ENCODE measurements at places on chromosomes 6 and 20.

GRCh38 chr20:48738399-48739304 lies 89.1 kb downstream of the PREX1 start:
- no peak for DNase-seq

DNA sequence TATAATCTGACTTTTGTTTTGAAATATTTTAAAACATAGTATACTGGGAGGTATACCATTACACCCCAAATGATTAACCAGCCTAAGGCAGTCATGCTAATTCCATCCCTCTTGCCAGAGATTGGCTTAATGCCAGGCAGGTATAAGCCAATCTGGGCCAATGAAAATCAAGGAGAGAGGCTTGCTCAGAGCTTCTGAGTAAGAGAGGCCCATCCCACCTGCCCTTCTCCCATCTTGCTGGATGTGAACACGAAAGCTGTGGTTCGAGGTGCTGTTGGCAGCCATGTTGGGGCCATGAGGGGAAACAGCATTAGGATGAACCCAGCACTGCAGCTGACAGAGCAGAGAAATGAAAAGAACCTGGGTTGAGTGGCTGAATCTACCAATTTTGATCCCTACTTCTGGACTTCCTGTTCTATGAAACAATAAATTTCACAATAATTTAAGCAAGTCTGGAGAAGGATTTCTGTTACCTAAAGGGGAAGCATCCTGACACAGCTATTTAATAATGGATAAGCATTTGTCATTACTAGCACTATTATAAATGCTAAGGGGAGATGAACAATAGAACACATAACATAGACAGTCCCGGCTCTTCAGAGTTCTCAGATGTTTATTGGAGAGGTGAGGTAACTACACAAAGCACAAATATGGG lies 152.3 kb downstream of the CDC5L start:
- DNase-seq: no peak

GRCh38 chr6:71810880-71811279 lies 75.5 kb upstream of the RIMS1 start:
- no peak for DNase-seq

GRCh38 chr20:38227420-38228360 lies 32.8 kb downstream of the KIAA1755 start:
- DNase-seq: no peak

GRCh38 chr6:163318071-163318786 lies 96.3 kb upstream of the QKI start:
- DNase-seq: no peak

GRCh38 chr6:72832271-72832670 lies 210.4 kb downstream of the KCNQ5 start:
- no peak for DNase-seq

DNA sequence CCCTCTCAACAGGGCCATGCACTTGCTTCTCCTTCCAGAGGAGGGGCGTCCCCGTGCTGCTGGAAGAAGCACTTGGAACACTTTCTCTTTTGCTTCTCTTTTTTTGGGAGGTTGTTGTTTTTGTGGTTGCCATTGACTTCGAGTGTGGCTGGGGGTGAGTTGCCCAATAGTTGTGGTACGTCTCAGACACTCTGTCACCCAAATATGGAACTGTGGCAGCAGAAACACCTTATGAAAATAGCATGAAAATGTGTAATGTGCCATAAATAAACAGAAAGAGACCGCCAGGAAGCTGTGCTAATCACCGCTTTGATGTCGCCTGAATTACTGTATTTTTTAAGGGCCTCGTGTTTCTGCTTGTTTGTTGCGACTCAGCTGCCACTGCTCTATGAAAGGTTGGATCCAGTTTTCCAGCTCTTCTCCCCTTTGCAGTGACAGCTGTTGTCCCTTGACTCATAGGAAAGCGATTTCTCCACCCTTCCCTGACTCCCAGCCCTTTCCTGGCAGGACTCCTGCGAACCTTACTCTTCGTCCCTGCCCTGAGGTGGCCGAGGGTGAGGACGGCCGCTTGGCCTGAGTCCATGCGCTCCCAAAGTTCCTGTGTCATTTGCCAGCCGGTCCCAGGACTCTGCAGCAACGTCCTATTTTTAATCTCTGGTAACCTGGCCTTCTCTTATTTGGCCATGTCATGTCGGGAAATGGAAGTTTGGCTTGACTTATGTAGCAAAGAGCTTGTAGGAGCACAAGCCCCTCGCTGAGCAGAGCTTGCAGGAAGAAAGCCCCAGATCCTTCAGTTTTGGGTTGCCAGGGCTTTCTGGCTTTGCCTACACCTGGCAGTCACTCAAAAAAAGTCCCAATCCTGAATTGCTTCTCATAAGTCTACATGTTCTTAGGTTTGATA lies 694.6 kb downstream of the QKI start:
- no peak for DNase-seq

- DNase-seq: peak; percentile 9
These were observed 74.1 kb downstream of the LAMA4 start for GRCh38 chr6:112180095-112180820.

- no peak for DNase-seq
These were observed 165.0 kb upstream of the TAB2 start for GRCh38 chr6:149152521-149152920.

DNA sequence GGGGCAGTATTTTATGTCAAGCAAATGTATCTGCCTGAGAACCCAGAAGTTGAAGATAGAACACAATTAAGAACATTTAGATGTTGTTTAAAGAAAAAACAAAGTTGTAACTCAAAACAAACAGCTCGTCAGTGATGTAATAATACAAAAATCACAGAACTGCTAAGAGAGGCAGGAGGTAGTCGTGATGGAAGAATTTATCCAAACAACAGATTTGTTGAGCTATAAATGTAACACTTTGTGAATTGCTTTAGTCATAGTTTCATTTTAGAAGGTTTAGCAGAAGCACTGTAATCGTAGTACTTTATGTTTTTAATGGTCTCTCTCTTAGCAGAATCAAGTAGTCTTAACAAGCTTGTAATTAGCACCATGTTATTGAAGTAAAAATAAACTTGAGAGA lies 73.6 kb downstream of the SCAF8 start:
- DNase-seq: no peak

DNA sequence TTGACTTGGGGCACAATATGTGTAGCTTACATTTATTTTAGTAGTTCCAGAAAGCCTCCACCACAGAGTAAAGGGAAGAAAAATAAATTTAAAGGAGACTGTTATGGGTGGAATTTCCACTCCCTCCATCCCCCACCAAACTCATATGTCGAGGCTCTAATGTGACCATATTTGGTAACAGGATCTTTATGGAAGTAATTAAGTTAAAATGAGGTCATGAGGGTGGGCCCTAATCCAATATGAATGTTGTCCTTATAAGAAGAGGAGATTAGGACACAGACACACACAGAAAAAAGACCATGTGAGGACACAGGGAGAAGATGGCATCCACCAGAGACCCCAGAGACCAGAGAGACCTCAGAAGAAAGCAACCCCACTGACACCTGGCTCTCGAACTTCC lies 189.7 kb downstream of the EDN1 start:
- DNase-seq: no peak

DNA sequence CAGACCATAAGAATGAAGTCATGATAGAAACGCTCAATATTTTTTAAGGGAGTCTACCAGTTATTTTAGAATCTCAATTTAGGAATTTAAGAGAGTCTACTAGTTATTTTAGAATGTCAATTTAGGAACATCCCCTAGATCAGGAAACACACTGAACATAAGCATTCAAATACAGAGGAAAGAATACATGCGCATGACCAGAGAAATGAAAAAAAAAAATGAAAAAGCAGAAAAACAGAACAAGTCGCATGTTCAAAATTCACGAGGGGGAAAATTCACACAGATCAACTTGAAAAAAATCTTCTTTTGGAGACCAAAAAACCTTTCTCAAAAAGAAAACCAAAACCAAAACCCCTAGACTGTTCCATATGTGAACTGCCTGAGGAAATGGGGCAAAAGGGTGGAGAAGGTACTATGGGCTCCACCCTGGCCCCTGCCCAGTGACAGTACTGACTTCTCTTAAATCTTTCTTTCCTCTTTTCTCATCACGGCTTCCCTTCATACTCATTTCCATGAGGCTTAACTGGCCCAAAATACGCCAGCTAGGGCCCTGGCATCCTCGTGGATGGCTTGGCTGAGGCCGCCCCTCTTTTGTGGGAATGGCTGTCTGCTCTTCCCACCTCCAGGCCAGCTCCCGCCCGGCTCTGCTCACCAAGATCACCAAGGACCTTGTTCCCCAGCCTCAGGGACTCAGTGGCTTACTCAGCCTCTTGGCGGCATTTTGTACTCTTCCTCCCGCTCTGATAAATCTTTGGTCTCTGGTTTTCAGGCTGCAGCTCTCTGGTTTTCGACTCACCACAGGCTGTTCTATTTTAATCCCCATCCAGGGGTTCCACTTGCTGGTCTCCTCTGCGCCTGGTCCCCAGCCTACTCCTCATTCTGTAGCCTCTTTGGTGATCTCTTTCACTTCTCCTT lies 11.2 kb downstream of the ZBTB2 start:
- peak; percentile 32 for DNase-seq

- DNase-seq: no peak
These were observed 87.0 kb upstream of the BMP2 start for GRCh38 chr20:6680441-6680840.

- DNase-seq: no peak
These were observed 486.1 kb upstream of the BTBD3 start for GRCh38 chr20:11431621-11432020.

DNA sequence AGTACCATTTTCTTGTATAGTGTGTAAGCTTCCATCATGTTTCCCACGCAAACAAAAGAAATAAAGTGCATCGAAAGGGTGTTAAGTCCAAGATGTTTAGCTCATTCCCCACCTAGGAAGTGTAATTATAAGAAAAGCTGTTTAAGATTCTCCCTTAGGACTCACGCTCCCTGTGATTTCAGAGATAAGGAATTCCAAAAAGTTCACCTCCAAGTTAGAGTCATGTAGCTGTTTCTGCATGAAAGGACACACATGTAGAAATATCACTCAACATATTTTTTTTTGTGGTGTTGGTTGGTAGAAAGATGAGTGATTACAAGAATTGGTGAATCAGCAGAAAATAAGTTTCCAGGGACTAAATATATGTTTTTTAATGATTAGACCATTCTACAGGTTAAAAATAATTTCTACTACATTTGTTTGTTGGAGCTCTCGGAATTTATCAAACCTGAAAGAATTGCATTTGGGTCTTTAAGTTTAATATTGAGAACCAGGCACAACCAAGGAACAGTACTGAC lies 10.4 kb downstream of the OPN5 start:
- DNase-seq: no peak

DNA sequence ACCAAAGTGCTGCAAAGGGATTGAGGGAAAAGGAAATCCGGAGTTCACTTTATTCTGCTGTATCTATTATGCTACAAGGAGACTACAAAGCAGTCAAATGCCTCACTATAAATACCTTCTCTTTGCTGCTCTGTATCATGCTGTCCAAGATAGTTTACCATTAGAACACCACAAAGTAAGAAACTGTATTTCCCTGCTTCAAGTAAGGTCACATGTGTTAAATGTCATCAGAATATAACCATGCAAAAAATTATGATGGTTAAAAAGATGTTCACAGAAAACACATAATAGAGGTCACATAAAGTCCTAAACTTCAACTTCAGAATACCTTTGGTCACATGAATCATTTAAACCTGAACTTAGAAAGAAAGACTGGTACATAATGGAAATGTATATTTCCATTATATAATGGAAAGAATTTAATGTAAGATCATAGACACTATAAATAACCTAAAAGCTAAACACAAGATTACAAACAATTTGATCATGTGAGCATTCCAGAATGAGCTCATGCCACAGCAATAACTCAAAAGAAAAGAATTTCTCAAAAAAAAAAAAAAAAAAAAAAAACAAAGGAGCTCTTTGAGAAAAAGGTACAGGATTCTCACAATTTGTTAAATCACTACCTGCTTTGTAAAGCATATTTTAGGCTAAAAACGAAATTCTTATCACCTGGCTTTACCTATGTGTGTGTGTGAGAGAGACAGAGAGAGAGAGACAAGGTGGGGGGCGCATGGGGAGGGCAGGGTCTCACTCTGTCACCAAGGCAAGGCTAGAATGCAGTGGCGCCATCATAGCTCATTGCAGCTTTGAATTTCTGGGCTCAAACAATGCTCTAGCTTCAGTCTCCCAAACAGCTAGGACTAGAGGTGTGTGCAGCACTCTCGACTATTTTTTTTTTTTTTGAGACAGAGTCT lies 58.7 kb downstream of the KIF13A start:
- DNase-seq: no peak

DNA sequence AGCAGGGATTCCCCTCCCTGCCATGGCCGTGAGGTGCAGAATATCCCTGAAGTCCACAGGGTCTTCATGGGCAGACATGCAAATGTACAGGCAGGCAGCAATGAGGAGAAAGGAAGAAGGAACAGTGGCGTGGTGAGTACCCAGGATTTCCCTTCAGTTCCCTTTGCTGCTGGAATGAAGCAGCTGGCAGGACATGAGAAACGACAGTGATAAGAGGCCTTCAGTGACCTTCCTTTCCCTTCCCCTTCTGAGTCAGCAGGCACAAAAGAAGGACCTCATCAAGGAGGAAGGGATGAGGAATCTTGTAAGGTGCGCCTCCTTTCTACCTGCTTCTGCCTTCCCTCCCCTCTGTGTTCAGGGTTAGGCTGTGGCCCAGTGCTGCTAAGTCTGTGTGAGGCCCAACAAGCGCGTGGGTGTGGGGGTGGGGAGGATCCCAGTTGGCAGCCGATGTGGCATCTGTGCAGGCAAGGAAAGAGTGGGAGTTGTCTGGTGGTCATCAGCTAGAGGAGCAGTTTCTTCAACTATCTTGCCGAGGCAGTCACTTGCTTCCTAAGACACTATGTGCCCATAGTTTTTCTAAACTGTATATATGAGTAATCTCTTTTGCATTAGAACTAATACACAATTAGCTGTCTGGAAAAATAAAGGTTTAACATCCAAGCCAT lies 29.5 kb upstream of the FBXO9 start:
- DNase-seq: no peak

GRCh38 chr6:55794136-55794812 lies 81.1 kb downstream of the BMP5 start:
- no peak for DNase-seq

DNA sequence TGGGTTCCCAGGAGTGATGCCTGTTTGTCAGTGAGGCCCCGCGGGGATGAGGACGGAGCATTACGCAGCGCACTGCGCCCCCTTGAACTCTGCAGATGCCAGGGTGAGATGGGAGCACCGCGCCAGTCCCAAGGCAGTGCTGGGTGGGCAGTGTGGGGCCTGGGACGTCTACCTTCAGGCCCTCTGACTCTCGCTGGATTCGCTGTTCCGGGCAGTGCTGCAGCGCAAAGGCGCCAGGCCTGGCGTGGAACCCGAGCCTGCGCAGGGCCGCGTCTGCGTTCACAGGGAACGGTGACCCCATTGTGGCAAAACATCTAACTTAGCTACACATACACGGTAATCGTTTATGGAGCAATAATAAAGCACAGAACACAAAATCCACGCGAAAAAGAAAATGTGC lies 257.3 kb downstream of the QKI start:
- DNase-seq: no peak

- DNase-seq: no peak
These were observed 247.9 kb downstream of the SLC24A3 start for GRCh38 chr20:19460386-19460785.

- DNase-seq: no peak
These were observed 260.0 kb downstream of the C6orf118 start for GRCh38 chr6:165049362-165049761.
